Esophagus mucosa (tissue), 1 donor: ENCODE measurements at places on chromosomes 1 and 21. TPM values are rescaled to one million over a fixed set of nuclear protein-coding genes. Genes with fewer than 3 reads are reported as not detected.
A peak's percentile ranks its signal among the peaks of the same experiment; 100 is the strongest.

The CYP2J2 gene
- total RNA-seq, result 8.8 TPM

- no peak for ATAC-seq
Measured at GRCh38 chr1:54487571-54488050, 60.4 kb upstream of the ACOT11 start.

The TSSK3 gene
- total RNA-seq, result 0.52 TPM

The C1QA gene
- total RNA-seq, result 10.4 TPM

The PRAMEF1 gene
- not detected for total RNA-seq

The TACSTD2 gene
- total RNA-seq, result 988 TPM

DNA sequence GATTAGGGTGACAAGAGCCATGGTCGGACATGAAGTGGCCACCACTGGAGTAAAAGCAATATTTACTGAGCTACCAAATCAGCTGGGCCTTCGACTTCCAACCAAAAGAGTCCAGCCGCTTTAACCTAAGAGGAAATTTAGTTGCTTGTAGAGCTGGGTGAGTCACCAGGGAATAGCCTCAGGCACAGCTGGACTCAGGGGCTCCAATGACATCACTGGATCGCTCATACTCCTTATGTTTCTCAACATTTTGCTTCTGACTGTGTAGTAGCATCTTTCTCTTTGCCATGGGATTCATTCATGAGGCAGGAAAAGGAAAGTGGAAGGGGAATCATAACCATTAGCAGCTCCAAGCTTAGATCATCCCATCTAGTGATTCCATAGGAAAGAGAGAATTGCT is 664.4 kb downstream of the MATN1 start:
- no peak for ATAC-seq

GRCh38 chr1:71621785-71622184 is 541.0 kb upstream of the ZRANB2 start:
- ATAC-seq, result peak; percentile 38

GRCh38 chr1:181704546-181704945 is 221.2 kb downstream of the CACNA1E start:
- ATAC-seq, result no peak

- ATAC-seq, result peak; percentile 91
Measured at GRCh38 chr1:41109310-41110197, 88.0 kb upstream of the SLFNL1 start.

DNA sequence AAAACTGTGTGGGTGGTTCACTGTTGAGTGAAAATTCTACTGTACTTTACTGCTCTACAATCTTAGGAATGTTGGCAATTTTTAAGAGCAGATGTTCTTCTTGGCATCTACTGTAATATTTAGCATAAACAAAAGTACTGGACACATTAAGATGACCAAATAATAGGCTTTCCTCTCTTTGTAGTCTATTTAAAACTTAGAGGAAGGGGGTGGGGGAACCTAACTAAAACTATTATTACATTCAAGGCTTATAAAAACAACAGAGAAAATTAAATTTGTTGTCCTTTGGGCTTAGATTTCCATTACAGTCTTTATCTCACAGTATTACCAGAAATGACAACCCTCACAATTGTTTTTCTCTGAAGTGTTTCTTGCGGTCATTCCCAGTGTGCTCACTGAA is 181.2 kb downstream of the PLPPR4 start:
- no peak for ATAC-seq

GRCh38 chr21:41692185-41692565 is 74.7 kb downstream of the RIPK4 start:
- ATAC-seq, result no peak

DNA sequence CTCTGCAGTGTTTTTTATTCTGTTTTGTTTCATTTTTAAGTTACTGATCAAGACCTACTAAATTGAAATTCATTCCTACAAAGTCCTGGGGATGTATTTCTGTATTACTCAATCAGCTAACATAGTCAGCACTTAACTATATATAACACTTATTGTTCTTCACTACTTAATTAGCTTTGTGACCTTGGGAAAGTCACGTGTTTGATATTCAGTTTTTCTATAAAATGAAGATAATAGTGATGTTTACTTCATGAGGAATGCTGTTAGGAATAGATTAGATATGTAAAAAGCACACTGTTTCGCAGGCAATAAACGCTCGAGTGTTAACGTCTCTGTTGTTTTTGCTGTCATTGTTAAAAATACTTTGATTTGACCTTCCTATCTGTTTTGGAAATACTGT is 44.6 kb downstream of the CTTNBP2NL start:
- ATAC-seq, result no peak

DNA sequence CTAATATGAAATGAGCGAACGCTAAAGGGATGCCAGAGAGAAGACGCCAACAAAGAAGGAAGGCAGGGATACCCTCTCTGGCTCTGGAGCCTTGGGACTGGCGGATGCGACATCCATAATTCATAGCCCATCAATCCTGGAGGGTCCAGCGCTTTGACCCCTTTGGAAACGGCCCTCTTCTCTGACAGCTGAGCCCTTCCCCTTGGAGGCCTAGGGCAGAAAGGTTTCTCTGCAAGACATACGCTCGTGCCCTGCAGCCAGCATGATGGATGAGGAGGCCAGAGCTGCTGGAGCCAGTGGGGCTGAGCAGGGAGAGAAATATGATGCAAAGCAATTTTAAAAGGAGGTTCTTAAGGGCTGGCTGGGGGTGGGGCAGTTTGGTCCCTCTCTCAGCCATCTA is 22.2 kb downstream of the OPTC start:
- no peak for ATAC-seq

The CD5L gene
- total RNA-seq, result not detected

GRCh38 chr1:43549921-43550597 is 19.4 kb downstream of the PTPRF start:
- ATAC-seq, result peak; percentile 87

DNA sequence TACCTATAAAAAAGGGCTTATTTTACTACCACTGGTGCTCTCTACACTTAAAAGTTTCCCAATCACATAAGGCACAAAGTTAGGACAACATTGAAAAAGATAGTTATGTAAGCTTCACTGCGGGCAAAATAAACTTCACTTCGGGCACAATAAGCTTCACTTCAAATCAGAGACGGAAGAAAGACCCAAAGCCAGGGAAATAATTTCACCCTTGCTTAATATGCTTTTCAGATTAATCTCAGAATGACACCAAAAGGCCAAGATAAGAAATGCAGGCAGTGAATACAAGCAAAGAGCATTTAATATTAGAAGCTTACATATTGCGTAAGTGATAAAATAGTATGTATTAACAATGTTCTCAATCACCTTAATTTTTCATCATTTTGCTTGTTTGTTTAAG is 444.2 kb downstream of the SETD4 start:
- ATAC-seq, result no peak

The BTBD8 gene
- total RNA-seq, result 1.8 TPM

DNA sequence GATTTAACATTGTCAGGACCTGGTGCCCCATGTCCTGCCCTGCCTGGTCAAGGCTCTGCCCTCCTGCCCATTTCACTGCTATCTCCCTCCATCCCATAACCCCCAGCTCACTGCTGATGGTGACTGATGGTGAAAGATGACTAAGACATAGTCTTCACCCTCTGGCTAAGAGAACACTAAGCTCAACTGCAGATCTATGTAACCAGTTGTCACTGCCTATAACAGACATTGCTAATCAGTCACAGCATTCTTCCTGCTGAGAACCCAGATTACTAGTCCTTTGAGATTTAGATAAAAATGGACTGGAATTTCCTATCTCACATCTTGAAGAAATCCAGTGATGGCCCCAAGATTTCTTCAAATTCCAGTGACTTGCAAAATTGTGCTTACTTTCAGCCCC is 8.0 kb upstream of the ZNF362 start:
- no peak for ATAC-seq

The LCE1B gene
- not detected for total RNA-seq

The ARHGEF10L gene
- total RNA-seq, result 28.3 TPM

GRCh38 chr1:247576514-247576913 is 11.6 kb upstream of the OR2G2 start:
- no peak for ATAC-seq

The C1QTNF12 gene
- 3.9 TPM for total RNA-seq

- no peak for ATAC-seq
Measured at GRCh38 chr1:19734472-19734999, 65.2 kb downstream of the TMCO4 start.

- no peak for ATAC-seq
Measured at GRCh38 chr1:81664341-81664740, 136.4 kb upstream of the ADGRL2 start.

The SNX7 gene
- 25.4 TPM for total RNA-seq

The CCDC17 gene
- 2.5 TPM for total RNA-seq

DNA sequence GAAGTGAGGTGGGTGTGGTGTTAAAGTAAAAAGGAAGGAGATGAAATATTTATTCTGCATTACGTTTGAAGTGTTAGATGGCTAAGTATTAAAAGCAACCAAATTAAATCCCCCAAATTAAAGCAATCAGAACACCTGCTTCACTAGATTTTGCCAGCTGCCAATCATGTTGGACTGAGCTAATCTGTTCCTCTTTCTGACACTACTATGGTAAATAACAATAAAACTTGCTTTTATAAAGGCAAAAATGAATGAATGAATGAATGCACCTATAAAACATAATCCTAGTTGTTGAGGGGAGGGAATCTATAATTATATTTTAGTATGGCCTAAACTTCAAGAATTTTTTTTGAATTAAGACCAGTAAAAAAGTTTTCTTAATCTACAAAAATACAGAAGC is 51.0 kb downstream of the RAB3GAP2 start:
- ATAC-seq, result no peak

GRCh38 chr1:48841461-48841860 is 64.8 kb upstream of the BEND5 start:
- ATAC-seq, result no peak

- ATAC-seq, result peak; percentile 64
Measured at GRCh38 chr1:12153181-12153785, 13.5 kb upstream of the TNFRSF1B start.

The UBQLN4 gene
- 23.0 TPM for total RNA-seq

DNA sequence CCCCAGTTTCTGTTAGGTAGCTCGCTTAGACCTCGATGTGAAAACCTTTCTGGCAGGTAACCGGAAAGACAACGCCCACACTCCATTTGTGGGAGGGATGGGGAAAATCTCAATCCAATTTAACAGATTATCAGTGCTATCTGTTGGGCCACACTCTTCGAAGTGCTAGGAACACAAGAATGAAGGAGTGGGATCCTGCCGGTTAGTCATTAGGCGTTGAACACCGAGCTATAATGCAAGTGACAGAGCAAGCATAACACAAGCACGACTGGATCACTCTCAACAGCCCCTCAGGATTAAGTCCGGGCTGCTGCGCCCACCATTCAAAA is 531 bp downstream of the SNIP1 start:
- peak; percentile 20 for ATAC-seq

The RGS8 gene
- not detected for total RNA-seq

The FALEC gene
- total RNA-seq, result 1.6 TPM

- ATAC-seq, result peak; percentile 69
Measured at GRCh38 chr1:236455243-236455642, 61.2 kb downstream of the EDARADD start.

DNA sequence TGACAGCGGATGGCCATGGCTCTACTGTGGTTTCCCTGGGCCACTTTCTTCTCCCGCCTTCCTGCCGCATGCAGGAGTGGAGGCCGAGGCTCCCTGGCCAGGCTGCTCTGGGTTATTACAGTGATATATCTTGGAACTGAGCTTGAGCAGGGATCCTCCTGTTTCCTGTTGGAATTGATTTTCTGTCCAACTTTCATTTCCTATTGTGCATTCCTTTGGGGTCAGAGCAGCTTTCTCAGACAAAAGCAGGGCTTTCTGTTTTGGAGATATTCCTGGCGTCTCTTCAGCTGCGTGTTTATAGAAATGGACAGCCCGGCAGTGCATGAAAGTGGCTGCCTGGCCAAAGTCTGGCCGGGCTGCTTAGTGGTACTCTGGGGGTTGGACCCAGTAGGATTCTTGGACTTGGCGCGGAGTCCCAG is 146.4 kb downstream of the KIF26B start:
- ATAC-seq, result no peak

- ATAC-seq, result peak; percentile 45
Measured at GRCh38 chr1:178931858-178932551, 61.1 kb upstream of the ANGPTL1 start.
